Cardiac septum (tissue), 1 donor: ENCODE measurements at places on chromosomes 5 and 9. TPM values are rescaled to one million over a fixed set of nuclear protein-coding genes. Genes with fewer than 3 reads are reported as not detected.

DNA sequence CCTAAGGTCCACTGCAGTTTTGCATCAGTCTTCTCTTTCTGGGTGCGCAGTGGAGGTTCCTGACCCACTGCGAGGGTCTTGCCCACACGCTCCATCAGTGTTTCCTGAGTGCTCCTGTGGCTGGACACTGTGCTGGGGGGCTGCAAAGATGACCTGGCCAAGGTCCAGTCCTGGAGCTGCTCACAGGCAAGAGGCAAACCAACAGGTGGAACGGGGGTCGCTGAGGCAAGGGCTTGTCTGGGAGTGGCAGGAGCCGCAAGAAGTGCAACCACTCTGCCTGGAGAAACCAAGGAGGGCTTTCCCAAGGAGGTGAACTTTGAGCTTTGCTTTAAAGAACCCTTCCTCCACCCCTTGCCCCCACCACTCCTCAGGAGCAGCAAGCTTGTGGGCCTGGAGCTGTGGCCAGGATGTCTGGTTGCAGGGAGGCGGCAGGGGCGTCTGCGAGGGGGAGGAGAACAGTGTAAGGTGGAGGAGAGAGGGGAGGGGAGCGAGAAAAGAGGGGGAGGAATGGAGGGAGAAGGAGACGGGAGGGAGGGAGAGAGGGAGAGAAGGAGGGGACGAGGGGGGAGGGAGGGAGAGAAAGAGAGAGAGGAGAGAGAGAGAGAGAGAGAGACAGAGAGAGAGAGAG is 444 bp upstream of the CPLX2 start:
- no peak for DNase-seq

GRCh38 chr5:171571663-171572062 is 152.2 kb downstream of the FGF18 start:
- no peak for DNase-seq

- no peak for DNase-seq
These were observed 1050.0 kb upstream of the CDH10 start for GRCh38 chr5:25694801-25695200.

DNA sequence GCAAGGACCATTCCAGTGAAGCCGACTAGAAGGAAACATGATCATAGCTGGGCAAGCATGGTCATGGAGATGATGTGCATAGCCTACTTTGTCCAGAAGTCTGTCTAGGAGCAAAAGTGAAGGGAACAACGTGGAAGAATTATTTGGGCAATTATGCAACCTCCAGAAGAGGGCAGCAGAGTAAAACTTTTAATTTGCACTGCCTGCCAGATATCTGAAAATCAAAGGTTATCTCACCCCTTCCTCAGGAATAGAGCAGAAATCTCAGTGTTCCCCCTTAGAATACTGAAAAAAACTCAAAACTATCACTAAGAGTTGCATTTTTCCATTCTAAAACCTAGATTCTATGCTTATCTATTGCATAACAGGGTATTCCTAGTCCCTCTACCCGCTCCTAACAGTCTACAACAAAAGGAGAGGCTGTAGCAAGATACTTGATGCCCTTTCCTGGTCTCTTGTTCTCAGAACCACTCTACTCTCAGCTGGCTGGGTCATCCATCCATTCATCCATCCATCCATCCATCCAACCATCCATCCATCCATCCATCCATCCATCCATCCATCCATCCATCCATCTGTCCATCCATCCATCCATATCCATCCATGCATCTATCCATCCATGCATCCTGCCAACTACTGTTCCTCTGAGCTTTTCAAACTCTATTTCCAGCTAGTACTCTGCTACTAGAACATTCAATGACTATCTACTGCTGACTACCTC is 8.4 kb upstream of the SETD9 start:
- no peak for DNase-seq

DNA sequence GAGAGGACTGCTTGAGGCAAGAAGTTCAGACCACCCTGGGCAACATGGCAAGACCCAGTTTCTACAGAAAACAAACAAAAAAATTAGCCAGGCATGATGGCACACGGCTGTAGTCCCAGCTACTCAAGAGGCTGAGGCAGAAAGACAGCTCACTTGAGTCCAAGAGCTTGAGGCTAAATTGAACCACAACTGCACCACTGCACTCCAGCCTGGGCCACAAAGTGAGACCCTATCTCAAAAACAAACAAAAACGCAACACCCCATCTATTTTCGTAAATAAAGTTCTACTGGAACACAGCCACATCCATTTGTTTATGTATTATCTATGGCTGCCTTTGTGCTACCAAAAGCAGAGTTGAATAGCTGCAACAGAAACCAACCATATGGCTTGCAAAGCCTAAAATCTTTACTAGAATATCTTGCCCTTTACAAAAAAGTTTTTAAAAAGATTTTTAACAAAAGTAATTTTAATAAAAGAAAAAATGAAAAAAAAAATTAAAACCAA is 67.5 kb downstream of the SETX start:
- DNase-seq = no peak

DNA sequence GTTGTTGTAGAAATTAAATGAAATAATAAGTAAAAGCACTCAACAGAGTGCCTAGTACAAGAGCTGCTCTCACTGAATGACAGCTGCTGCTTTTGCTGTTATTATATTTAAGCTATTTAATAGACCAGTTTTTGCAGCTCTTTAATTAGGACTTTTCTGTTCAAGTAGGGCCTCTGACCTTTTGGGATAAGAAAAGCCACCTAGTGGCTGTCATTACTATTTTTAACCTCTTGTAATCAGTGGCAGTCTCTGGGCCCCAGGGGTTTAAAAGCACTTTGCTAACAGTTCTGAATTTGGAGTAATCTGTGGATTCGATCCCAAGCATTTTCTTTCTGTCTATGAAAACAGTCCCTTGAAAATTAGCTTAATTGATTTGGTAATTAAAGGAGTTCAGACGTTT is 121.1 kb downstream of the NUDT12 start:
- no peak for DNase-seq

- no peak for DNase-seq
These were observed 1399.2 kb upstream of the CDH6 start for GRCh38 chr5:29794141-29794787.

DNA sequence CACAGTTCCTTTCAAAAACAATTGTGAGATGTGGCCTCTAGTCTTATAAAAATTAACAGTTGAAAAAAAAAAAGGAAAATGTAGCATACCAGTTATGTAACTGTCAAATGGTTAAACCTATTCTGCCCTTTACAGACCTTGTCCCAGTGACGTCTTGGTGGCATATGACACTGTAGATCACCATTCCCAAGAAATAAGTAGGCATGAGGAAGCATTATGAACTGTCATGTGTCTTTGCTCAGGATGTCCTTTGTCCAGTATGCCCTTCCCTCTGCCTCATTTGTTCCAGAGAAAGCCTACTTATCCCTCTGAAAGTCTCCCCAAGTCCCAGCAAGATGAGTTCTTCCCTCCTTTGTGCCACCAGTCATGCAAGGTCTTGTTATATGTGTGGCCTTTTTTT is 63.2 kb downstream of the PAM start:
- no peak for DNase-seq

DNA sequence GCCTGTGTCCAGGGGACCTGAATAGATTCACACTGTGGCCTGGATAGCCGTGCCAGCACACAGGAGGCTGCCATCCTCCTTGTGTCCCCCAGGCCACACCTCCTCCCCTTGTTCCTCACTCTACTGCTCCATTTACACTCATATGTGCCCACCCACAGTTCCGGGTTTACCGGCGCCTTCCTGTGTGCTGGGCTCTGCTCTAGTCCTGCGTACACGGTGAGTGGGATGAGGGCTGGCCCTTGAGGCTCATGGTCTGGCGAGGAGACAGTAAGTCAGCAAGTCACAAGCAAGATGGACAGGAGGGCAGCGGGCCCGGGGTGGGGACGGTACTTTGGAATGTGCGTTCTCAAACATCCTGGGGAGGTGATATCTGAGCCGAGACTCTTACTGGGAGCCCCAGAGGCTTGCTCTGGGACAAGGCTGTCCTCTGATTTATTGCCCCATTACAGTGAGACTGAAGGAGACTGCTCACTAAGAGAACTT is 32.4 kb upstream of the NXNL2 start:
- DNase-seq = no peak

DNA sequence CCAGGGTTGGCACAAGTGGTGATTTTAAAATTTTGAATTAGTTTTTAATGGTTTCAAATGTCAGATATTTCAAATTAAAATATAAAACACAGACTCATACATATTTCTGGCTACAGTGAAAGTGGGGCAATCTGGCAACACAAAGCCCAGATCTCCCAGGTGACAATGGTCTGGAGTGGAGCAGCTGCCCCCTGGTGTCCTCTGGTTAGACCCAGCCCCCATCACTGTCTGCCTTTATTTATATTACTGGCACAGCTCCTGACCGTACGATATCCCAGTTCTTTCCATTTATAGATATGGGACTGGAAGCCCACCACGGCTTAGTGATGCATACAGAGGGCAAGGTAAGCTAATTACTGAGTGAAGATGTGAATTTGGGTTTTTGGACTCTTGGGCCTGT is 37.3 kb downstream of the MACIR start:
- DNase-seq = no peak

DNA sequence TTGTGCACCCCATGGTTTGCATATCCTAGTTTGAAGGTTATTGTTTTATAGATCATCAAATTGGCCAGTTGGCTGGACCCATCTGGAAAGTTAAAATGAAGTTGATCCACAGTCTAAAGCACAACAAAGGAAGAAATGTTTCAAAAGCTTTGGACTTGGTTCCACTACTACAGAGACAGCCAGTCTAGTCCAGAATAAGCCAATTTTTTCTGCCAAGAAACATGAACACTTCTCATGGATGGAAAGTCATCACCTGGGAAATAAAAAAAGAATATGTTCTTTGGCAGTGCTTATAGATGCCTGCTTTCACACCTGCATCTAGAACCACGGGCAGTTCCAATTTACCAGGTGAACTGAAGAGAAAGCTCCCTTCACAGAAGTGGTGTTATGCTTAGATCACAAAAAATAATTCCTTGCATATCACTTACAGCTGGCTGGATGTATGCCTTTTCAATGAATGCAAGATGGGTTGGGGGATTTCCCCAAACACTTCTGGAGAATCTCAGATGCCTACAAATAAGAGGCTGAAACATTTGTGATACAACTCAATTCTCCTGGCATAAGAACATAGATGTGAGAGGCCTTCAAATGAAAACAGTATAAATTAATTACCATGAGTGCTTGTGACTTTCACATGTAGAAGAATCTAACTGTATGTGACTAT is 26.9 kb downstream of the C9 start:
- no peak for DNase-seq

GRCh38 chr9:93895535-93895934 is 59.6 kb downstream of the BARX1 start:
- no peak for DNase-seq

DNA sequence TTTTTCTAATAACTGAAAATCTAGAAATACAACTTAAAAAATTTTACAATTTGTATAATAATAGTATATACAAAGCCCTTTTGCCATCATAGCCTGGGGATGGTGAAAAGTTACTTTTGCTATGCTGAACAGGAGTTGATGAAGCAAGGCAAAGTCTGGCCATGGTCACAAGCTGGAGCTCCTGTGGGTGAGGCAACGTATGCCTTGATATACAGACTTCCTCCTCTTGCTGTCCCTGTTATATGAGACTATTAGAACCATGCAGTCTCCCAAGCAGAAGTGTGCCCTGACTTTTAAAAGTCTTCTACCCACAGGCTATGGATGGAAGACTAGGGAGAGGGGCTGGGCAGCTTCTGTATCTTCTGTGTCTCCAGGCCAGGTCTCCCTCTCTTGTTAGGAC is 15.7 kb downstream of the FAM151B start:
- DNase-seq = no peak

DNA sequence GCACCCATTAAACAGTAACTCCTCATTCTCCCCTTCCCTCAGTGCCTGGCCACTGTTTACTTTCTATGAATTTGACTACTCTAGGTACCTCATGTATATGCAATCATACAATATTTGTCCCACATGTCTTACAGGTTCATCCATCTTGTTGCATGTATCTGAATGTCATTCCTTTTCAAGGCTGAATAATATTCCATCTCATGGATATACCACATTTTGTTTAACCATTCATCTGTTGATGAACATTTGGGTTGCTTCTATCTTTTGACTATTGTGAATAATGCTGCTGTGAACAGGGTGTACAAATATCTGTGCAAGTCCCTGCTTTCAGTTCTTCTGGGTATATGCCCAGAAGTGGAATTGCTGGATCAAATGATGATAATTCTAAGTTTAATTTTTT is 40.9 kb downstream of the INIP start:
- no peak for DNase-seq

EQTN gene
- not detected for total RNA-seq

COL23A1 gene
- 16.5 TPM for total RNA-seq

PSD2 gene
- 0.08 TPM for total RNA-seq

RECK gene
- 5.8 TPM for total RNA-seq
